IMR-90 (cell line): ENCODE measurements at places on chromosomes 3 and 15.

- DNase-seq, result no peak
Observed at GRCh38 chr3:176712191-176712590, 485.1 kb downstream of the TBL1XR1 start.

- peak; percentile 56 for DNase-seq
Observed at GRCh38 chr3:99674086-99674789, 35.8 kb downstream of the COL8A1 start.

GRCh38 chr3:116164039-116164438 is 281.2 kb downstream of the LSAMP start:
- DNase-seq, result peak; percentile 43

DNA sequence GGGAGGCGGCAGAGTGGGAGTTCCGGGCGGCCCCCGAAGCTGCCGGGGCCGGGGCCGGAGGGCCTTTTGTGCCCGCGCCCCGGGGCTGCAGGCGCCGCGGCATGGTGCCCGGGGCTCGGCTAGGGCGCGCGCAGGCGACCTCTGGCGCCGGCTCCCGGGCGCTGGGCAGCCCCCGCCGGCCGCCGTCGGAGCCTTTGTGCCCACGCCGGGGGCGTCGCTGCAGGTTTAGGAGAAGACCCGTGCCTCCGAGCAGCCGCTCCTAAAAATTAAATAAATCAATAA is 299 bp downstream of the PAQR9 start:
- DNase-seq, result no peak

GRCh38 chr3:160635213-160635612 is 41.7 kb upstream of the ARL14 start:
- DNase-seq, result no peak

GRCh38 chr3:45688194-45688881 is 858 bp upstream of the SACM1L start:
- peak; percentile 33 for DNase-seq

GRCh38 chr3:72275331-72275751 is 490.4 kb upstream of the PROK2 start:
- no peak for DNase-seq
